ENCODE measurements at places on chromosomes 6 and 20.

DNA sequence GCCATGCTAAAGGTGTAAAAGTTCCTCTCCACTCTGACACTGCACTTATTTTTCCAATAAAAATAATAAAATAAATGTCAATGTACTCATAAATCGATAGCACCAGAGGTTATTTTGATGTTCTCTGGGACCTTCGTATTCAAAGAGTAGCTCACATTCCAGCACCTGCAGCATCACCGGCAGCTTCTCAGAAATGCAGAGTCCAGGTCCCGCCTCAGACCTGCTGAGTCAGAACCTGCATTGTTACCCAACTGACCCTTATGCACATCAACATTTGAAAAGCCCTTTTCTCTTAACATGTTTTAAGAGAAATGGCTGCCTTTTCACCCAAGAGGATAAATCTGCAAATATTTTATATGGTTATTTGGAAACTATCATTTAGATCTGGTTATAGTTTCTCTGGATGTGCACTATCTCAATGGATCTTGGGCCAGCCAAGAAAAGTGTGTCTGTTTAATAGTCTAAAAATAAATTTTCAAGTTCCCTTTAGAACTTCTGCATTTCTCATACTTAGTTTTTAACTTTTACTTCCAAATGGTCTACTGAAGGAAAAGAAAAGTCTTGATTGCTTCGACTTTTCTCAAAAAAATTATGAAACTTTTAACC is 216.2 kb upstream of the PRDM1 start:
- no peak for DNase-seq

DNA sequence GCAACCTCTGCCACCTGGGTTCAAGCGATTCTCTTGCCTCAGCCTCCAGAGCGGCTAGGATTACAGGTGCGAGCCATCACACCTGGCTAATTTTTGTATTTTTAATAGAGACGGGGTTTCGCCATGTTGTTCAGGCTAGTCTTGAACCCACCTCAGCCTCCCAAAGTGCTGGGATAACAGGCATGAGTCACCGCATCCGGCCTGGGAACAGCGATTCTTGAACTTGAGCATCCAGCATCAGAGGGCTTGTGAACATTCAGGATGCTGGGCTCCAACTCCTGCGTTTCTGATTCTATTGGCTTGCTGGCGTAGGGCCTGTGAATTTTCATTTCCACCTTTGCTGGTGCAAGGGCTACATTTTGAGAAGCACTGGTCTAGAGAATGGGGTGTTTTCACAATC is 24.5 kb upstream of the PIM1 start:
- DNase-seq, result no peak

- DNase-seq, result no peak
Measured at GRCh38 chr6:13302291-13302690, 26.0 kb downstream of the TBC1D7 start.

DNA sequence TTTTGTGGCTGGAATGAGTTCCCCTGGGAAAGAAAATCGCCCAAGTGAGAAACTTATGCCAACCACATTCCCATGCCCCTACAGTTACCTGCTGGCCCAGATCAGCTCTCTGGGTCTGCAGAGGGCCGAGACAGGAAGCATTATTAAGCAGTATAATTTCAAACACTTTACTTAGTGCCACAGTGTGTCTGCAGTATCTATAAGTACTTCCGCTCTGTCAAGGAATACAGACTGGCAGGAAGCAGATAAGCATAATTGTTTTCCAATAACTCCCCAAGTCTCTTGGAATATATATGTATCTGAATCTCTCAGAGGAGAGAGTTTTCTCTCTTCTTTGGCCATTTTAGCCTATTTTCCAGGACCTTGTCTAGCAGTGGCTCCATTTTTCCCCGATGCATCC is 24.9 kb downstream of the SAYSD1 start:
- no peak for DNase-seq

DNA sequence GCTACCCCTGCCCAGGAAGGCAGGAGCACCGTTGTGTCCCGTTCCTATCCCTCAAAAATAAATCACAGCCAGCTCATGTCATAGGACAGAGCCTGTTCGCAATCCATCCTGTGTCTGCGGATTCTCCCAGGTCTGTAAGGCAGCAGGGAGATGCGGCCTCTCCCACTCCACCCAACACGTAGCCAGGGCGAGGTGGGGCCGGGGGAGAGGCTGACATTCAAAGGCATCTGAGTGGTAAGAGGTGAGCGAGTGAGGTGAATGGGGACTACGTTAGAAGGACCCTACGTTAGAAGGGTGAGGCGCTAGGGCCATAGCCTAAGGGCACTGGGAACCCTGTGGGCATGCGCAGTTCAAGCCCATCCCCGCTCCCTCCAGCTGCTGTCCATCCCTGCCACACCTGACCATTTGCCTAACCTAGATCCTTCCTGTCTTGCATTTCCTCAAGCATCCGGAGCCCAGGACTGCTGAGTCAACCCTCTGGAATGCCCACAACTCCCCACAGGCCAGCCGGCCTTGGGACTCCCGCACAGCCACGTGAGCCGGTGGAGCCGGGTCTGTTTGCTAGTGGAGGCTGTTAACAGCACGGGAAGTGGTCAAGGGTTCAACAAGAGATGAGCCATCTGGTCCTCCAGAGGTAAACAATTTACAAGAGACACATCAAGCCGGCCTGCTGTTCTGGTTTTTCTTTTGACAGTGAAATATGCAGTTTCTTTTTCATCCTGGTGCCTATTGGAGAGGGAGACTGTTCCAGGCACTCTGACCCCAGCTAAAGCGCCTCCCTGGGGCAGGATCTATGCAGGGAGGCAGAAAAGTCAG is 45.9 kb downstream of the RIPOR3 start:
- peak; percentile 100 for DNase-seq

DNA sequence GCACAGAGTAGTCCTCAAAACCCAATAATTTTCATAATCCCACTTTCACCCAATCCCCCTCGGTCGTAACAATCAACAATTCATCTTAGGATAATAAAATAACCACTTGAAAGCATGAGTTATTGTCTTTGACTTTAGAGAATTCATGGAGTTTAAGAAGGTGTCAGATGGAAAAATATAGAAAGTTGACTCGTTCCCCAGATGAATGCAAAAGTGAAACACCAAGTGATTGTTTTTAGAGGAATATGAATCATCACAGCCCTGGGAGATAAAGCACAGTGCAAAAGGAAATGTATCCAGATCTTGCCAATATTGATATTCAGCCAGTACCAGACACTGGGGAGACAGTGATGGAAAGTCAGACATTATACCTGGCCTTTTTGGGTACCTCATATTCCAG is 860.5 kb downstream of the DHX35 start:
- peak; percentile 57 for DNase-seq

Data from HS-5 (cell line).